AG09319 (cell line): ENCODE measurements at places on chromosomes 3 and 15.
A peak's percentile ranks its signal among the peaks of the same experiment; 100 is the strongest.

GRCh38 chr3:139339219-139339906 lies 4.5 kb upstream of the MRPS22 start:
- no peak for DNase-seq

- no peak for DNase-seq
Measured at GRCh38 chr3:64199932-64200331, 25.3 kb downstream of the PRICKLE2 start.

GRCh38 chr15:68638953-68639515 lies 60.2 kb downstream of the CORO2B start:
- no peak for DNase-seq

DNA sequence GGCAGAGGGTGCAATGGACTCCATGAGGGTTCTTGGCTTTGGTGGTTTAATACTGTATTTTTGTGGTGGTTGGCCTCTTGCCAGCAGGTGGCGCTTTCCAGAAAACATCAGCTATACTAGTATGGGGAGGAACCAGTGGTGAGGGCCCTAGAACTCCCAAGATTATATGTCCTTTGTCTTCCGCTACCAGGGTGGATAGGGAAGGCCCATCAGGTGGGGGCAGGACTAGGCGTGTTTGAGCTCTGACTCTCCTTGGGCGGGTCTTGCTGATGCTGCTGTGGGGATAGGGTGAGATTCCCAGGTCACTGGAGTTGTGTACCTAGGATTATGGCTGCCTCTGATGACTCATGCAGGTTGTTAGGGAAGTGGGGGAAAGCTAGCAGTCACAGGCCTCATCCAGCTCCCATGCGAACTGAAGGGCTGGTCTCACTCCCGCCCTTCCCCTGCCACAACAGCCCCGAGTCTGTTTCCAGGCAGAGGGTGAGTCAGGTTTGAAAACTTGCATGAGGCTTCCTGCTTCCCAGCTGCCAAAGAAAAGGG lies 357.7 kb downstream of the OTOL1 start:
- peak; percentile 3 for DNase-seq

GRCh38 chr15:25508369-25509002 lies 69.7 kb upstream of the UBE3A start:
- peak; percentile 8 for DNase-seq

DNA sequence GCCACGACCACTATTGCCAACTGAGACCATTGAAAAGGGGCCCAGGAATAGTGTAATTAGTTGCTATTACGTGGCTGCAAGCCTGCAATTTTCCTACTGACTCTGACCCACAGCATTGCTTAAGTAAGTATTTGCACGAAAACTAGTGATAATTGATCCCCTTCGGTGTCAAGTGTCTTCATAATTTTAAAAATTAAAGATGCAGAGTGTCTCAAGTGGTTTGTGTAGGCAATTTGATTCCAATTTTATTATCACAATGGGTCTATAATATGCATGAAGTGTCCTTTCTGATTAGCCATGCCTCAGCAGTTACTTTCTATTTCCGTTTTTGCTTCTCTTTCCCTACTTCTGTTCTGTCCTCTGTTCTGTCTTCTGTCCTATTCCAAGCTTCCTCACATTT lies 259.2 kb downstream of the C3orf38 start:
- DNase-seq = no peak

DNA sequence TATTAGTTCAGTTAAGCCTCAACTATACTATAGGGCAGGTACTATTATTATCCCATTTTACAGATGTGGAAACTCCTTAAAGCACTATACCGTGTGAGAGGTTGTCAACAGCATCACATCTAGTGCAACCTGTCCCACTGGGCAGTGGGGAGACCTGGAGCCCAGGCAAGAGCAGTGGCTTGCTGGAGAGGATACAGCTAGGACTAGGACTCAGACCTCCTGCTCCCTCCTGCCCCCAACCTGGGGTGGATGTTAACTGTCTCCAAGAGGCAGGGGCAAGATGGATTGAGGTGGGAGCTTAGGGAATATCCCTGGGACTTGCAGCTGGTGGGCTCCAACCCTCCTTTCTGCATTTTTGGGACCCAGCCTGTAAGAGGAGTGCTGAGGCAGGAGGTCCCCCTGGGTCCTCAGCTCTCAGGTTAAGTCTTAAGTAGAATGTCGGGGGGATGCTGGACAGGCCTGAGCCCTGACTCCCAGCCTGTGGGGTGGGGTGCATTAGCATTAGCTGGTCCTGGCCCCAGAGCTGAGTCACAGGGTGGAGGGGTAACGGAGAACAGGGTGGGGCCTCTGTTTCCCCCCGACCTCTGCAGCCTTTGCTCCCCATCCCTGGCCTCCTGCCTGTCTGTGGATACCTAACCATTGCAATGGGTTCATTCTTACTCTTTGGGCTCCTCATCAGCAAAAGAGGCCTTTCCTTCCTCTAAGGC lies 6.6 kb downstream of the SNX33 start:
- no peak for DNase-seq

DNA sequence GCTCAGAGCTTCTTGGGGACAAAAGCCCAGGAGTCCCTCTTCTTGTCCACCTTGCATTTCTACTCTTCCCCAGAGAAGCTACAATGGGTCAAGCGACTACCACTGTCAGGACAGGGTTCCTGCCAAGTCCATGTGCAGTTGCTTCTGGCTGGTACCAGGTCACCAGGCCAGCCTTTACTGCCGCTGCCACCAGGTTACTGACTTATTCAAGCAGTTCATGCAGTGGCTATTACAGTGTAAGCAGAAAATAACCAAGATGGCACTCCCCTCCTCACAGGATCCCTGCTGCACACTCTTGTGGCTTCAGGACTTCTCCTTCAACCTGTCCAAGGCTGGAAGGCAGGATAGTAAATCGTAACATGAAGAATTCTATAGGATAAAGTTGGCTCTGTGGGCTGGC lies 42.1 kb downstream of the CTDSPL start:
- no peak for DNase-seq

- no peak for DNase-seq
Measured at GRCh38 chr15:31227235-31227634, 99.4 kb upstream of the KLF13 start.

- DNase-seq = peak; percentile 35
Measured at GRCh38 chr3:128623762-128624176, 26.8 kb downstream of the RPN1 start.

- DNase-seq = peak; percentile 49
Measured at GRCh38 chr3:113054552-113054951, 63.8 kb downstream of the GTPBP8 start.

- no peak for DNase-seq
Measured at GRCh38 chr15:85000937-85001336, 19.3 kb downstream of the PDE8A start.

DNA sequence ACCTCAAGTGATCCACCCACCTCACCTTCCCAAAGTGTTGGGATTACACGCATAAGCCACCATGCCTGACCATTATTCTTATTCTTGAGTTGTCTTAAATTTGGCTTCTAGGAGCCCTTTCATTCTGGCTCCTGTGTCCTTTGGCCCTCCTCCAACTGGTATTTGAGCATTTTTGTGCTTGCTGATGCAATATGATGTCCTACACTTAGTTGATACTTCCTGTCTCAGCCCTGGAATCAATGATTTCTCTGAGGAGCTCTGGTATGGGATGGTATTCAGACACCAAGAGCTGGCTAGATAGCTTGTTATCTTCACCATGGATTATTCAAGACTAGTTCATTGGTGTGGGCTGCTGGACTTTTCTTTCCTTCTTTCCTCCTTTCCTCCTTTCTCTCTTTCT lies 25.4 kb downstream of the ZNF621 start:
- DNase-seq = no peak

GRCh38 chr3:184694716-184695115 lies 17.1 kb downstream of the MAGEF1 start:
- no peak for DNase-seq

GRCh38 chr3:185062191-185062590 lies 90.7 kb downstream of the C3orf70 start:
- DNase-seq = no peak

GRCh38 chr15:77096138-77096537 lies 25.2 kb upstream of the TSPAN3 start:
- no peak for DNase-seq
